ENCODE measurements at places on chromosomes 3 and 15.

DNA sequence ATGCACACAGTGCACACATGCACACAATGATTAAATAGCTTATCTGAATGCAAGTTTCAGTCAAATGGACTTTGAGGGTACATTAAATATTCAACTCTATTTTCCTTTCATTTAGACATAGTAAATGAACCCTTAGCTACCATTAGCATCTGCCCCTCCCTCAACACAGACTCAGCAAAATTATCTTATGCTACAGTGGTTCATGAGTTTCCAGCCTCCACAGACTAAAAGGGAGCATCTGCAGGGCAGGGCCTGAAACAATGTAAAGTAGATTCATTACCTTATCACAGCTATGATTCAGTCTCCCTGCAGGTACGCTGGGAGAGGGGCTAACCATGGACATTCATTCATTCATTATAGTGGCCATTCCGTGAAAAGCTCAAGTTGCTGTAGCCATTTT lies 329.1 kb downstream of the VGLL3 start:
- no peak for DNase-seq

DNA sequence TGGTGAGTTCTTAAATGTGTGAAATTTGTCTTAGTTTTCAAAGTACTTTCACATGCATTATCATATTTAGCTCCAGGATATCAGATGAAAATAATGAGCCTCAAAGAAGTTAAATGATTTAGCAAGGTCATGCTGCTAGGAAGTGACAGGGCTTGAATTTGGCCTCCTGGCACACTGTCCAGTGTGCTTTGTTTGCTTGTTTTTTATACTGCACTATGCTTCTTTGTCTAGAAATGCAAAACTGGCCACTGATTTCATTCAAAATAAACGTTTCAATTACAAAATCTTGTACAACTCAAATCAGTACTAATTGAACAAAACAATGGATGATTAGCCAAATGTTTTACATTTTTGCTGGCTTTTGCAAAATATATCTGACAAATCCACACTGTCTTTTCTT lies 583.3 kb upstream of the CBLB start:
- no peak for DNase-seq

GRCh38 chr15:88221836-88222235 lies 34.7 kb downstream of the NTRK3 start:
- DNase-seq, result no peak

DNA sequence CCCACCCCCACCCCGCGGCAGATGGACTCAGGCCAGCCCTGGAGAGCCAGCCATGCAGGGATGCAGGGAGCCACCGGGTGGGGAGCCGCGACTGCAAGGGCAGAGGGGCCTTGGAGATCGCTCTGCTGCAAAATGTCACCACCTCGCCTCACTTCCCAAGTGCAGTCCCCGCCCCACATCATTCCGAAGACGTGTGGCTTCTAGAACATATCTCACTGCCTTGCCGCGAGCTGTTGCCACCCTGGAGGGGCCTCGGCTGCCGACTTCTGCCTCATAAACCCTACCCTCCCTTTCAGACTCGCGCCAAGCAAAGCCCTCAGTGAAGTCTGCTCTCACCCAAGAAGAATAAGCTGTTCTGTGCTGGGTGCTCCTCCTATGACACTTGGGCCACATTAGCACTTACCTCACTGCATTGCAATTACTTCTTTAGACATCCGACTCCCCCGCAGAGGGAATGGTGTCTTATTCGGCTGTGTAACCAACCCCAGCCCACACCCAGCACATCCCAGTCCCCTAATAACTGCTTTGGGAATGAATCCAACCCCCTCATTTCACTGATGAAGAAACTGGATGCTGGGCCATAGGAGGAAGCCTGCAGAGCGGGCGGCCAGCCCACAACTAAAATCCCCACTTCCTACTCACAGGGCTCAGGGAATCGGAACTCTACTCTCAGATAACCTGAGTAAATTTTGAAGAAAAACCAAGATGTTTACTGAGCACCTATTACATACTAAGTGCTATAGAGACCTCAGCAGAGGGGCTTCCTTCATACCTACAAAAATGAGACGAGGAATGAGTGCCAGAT lies 8.6 kb downstream of the TLE3 start:
- no peak for DNase-seq

GRCh38 chr3:69855436-69856162 lies 116.3 kb downstream of the MITF start:
- DNase-seq, result no peak

DNA sequence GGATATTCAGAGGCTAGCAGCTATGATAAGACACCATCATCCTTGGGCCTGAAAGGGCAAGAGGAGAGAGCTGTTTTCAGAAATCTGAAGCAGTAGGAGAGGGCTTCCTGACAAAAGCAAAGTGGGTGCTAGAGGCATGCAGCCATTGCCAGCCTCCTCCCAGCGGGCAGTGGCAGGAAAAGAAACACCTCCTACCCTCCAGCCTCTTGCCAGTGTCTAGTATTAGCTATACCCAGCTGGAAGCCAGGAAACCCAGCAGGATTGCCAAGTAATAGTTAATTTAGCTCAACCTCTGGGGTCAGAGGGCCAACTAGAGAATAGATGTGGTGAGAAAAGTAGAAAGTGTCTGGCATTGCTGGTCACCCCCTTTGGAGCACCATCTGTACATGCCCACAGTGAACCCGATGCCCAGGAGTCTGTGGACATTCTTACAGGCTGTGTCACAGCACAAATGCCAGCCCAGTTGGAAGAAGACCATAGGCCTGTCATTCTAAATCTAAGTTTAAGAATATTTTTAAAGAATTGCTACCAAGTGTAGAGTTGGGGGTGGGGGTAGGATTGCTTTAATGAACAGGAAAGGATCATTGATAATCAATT lies 85.3 kb downstream of the HCN4 start:
- DNase-seq, result no peak

DNA sequence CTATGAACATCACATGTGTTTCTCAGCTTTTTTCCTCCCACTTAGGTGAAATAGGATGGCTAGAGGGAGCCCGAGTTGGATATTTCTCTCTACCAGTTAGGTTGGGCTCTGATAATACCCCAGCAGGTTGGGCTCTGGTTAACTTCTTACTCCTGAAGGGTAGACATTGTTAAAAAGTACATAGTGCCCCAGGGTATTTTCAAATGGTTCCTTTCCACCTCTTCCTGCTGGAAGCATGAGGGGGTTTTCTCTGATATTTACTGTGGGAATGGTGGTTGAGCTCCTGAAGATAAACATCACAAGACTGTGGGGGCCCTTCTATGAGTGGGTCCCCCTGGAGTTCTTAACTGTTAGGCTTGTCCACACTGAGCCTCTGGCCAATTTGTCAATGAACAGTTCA lies 36.1 kb upstream of the SPESP1 start:
- DNase-seq, result no peak

DNA sequence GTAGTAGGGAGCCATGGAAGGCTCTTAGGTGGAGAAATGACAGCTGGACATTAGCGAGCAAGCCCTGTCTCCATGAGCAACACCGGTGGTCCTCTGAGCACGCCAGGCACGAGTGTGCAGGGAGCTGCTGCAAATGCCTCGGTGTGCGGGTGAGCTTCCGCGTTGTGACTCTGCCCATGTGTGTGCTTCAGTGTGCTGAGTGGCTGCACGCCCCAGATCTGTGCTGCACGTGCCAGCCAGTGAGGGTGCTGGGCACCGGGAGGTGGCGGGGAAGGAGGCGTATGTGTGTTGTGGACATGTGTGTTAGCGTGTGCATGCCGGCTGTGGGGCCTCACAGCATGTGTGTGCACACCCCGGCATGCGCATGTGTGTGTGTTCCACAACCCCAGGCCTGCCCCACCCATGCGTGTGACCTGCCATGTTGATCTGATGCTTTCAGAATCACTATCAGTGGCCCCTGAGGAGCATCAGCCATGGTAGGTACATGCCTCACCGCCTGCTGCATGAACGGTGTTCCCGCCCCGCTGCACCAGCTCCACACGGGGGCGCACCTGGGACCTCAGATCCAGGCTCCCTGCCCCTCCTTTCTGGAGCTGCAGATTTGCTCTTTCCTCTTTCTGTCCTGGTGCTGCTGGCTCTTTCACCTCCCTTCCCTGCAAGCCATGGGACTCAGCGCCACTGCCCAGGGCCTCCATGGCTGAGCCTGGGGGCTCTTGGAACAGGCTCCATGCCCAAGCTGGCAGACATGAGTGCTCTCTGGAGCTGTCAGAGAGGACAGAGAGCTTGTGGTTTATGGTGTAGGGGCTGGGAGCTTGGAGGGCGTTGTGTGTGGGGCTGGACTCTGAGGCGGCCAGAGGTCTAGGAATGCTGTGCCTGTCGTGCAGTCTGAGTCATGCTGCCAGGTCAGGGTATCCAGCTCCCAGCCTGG lies 169.4 kb downstream of the TBC1D2B start:
- DNase-seq, result no peak

DNA sequence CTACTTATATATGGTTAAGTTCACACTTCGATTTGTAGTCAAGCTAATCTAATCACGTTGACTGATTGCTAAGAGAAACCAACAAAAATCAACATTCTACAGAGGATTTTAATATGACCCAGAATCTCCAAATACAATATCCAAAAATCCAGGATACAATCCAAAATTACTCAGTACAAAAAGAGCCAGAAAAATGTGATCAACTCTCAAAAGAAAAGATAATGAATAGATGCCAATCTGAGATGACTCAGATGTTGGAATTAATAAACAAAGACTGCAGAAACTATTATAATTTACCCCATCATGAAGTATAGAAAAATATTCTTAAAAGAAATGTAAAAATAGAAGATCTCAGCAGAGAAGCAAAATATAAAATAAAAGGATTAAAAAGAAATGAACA lies 22.3 kb downstream of the HACL1 start:
- DNase-seq, result no peak

DNA sequence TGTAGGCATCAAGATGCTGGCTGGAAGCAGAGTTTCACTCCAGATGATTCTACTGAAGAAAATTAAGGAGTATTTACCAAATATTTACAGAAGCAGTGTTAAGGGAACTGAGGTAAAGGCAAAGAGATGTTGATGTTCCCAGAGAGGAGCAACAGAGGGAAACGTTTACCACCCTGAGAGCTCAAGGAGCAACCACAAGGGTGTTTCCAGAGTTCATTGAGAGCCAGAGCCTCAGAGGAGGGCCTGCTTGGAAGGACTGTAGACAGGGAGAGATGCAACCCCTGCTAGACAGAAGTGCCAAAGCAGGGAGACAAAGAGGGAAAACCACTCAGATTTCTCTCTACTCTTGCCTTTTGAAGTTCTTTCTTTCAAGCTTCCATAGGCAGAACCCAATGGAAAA lies 474.5 kb downstream of the RBMS3 start:
- no peak for DNase-seq

DNA sequence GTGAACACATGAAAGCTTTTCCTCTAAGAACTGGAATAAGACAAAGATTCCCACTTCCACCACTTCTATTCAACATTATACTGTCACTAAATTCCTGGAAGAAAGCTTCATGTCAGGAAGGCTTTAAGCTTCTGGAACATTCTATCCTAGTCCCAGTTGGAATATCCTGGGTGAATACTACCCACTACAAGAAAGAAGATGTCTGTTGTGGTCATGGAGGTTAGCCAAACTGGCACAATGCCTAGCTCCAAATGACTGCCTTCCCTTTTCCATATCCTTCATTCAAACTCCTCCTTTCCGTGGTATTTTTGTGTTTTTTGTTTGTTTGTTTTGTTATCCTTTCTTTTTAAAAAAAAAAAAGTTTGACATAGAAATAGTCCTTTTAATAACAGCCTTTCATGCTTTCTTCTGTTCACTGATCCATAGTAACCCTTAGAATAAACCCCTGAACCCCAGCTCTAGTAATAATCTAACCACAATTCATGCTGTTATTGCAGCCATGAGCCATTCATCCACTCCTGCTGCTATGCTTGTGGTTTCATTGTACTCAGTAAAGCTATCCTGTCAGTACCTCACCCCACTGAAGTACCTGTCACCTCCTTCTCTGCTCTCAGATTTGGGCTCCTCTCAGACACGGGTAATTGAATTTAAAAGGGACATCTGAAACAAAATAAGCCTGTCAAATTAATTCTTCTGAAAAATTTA lies 447.5 kb downstream of the IGSF11 start:
- DNase-seq, result no peak

GRCh38 chr3:11499144-11499543 lies 144.6 kb downstream of the VGLL4 start:
- no peak for DNase-seq

DNA sequence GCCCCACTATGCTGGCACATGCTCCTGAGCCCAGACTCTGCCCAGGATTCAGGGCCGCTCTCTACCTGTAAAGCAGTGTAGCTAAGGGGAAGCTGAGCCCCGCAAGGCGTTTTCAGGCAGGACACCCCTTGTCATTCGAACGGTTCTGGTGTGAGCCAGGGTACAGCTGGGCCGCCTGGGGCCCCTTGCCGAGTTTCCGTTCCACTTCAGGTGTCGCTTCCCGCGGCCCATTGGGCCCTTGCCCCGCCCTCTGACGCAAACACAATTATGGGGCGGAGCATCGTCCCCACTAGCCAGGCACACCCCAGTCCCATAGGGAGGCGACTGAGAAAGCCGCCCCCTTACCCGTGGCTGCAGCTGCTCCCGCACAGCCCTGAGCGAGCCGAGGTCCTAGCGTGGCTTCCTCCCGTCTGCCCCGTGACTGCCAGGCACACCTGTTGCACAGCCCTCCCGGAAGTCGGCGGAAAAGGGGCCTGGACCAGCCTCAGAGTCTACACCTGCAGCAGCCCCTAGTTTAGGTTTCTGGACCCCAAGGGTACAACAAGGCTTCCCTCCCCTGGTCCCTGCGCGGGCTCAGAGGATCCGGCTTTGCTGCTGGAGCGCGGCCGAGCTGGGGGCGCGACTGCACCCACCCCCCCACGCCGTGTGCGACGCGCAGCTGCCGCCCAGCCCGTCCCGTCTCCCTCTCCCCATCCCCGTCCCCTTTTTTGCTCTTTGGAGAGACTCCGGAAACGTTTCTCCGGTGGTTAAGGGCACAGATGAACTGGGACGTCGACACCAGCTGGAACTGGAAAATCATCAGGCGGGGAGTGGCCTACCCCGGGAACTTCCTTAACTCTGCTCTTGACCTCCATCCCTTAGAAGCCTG lies at the start of gene PLSCR2:
Gene PLSCR2 (minus strand): TSS at position 412 of the 868 bp plus-strand sequence. CDS start 9,657 bp downstream, outside the sequence.
- DNase-seq, result peak; percentile 40

- DNase-seq, result no peak
These were observed 954 bp upstream of the MAPKBP1 start for GRCh38 chr15:41773332-41773728.

- no peak for DNase-seq
These were observed 358.7 kb downstream of the SQOR start for GRCh38 chr15:45993508-45993907.

DNA sequence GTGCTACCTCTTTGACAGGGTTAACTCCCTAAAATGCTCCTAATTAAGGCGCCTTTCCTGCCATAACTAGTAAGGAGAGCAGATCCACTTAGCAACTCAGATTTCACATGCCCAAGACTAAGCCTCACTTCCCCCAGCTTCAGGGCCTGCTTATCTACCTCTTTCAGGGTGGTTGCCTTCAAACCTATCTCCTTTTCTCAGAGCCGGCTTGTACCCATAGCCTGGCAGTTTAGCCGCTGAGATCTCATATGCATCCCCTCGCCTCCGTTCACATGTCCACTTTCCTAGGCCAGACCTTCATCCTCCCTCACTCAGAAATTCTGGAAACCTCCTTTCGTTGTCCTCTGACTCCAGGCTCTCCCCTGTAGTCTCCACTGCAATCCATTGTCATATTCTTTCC lies 1.0 kb upstream of the FSTL1 start:
- no peak for DNase-seq

All from stimulated activated CD4-positive, alpha-beta T cell treated with anti-CD3 and anti-CD28 coated beads, Interleukin-1b, Interleukin-23, amount 100 ng/mL, for 1 hour (primary cell).